ENCODE measurements at places on chromosomes 11 and 22.

- DNase-seq, result no peak
These were observed 70.5 kb upstream of the BLID start for GRCh38 chr11:122186439-122187080.

GRCh38 chr11:6928916-6929315, 2.7 kb downstream of the ZNF215 start:
- DNase-seq, result no peak

DNA sequence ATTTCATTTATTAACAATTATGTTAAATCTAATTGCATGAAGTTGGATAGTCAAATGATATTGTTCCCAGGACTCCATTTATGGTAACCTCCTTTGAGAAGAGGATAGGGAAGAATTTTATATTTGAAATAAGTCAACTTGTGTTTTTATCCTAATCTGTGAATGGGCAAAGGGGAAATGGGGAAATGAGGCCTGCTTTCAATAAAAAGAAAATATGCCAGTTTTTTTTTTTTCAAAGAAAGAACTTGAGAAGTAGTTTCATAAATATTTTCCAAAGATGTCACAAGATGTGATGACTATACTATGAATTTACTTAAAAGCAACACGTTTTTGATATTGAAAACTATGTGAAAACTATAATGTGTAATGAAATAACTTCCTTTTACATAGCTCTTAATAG, 201.8 kb downstream of the TMEM135 start:
- DNase-seq, result no peak

GRCh38 chr11:63837027-63837688, 1.8 kb upstream of the MARK2 start:
- DNase-seq, result peak; percentile 86

- no peak for DNase-seq
These were observed 27.5 kb upstream of the FBLN1 start for GRCh38 chr22:45475063-45475747.

DNA sequence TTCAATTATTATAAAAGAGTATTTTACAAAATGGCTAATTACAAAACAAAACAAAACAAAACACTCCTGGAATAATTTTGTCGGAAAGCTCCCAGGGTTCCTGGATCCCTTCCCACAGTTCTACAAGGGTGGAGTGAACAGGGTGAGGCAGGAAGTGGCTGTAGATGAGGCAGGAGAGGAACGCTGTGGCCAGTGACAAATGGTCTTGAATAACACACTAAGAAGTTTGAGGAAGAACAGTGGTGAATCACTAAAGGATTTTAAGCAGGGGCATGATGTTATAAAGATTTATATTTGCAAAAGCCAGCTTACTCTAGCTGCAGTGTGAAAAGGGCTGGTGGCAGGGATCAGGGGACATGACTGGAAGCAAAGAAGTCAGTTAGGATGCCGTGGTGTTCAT, 33.8 kb upstream of the APOA1 start:
- DNase-seq, result no peak

GRCh38 chr22:36201630-36202319, at the start of gene APOL4:
APOL4 (minus strand) TSS chr22:36201809; CDS start chr22:36201734, 75 bp downstream.
- peak; percentile 40 for DNase-seq

DNA sequence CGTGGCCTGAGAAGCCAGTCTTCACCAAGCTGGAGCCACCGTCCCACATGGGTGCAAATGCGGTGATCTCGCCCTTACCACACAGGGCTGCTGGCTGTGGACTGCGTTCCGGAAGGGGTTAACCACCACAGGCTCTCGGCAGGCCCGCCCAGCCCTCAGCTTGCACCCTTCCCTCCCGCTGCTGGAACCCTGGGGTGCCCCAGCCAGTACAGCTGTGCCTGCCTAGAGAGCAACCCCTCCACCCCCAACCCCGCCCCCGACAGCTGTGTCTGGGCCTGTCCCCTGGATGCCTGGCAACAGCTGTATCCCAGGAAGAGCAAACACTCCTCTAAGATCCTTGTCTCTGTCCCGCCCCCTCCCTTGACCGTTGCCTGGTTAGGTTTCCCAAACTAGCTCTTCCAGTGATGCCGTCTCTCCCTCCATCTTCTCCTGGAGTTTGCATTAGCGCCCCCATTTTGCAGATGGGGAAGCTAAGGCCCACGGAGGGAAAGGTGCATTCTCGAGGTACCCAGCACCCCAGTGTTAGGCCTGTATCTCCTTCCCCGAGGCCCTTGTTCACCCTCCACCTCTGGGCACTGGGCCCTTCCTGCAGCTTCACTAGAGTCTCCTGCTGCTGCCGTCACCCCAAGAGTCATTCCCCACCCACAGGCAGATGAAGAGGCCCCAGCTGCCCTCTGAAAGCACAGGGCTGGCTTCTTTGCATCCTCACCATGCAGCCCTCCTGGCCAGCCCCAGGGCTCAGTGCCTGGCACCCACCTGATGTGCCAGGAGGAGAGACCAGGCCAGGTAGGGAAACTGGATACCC, 12.6 kb upstream of the COX8A start:
- no peak for DNase-seq

- no peak for DNase-seq
These were observed 45.2 kb downstream of the TBX1 start for GRCh38 chr22:19805821-19806212.

GRCh38 chr11:19597876-19598275, 114.8 kb upstream of the NAV2 start:
- DNase-seq, result no peak

DNA sequence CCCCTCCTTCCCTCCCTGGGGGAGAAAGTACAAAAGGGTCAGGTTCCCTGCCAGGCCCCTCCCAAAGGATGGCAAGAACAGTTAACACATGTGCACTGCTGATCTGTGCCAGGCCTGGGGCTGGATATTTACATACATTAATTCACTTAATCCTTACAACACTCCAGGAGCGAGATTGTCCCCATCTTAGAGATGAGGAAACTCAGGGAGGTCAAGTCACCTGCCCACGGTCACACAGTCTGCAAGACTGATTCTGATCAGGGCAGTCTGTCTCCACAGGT, 36.5 kb downstream of the NECTIN1 start:
- DNase-seq, result no peak

GRCh38 chr11:95498722-95499425, 267.9 kb upstream of the SESN3 start:
- DNase-seq, result no peak

- DNase-seq, result peak; percentile 79
These were observed 2.5 kb upstream of the NPAS4 start for GRCh38 chr11:66418168-66418985.

- DNase-seq, result no peak
These were observed 18.2 kb upstream of the TXNRD2 start for GRCh38 chr22:19959587-19960490.

DNA sequence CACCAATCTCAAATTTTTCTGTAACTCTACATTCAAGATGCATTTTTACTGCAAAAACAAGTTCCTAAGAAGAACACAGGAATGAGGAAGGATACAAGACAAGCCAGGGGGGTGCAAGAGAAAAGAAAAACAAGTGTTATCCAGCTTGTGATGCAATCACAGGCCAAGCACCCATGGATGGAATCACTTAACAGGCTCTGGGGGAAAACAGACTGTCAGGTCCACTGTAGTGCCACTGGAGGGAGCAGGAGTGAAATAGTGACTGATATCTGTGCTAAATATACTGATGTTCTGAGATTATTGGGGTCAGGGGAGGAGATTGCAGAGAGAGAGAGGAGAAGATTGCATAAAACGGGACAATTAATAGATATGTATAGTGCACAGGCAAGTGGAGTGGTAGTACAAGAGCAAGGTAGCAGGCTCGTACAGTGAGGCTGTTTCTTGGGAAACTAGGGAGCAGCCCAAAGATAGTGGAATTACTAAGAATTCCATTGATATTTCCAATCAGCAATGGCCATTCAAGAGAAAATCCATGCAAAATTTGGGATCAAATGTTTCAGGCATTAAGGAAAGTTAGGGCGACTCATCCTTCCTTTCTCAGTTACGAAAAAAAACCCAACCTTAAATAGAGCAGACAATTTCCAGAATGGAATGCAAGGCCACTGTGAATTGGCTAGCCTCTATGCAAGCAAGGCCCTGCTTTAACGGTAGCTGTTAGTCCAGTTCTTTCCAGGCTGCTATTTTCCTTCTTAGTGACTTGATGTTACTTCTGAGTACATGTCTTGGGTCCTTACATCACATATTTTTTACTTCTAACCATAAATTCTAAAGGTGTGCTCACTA, 52.2 kb upstream of the CEP126 start:
- no peak for DNase-seq

GRCh38 chr22:47053726-47054141, 291.3 kb downstream of the TBC1D22A start:
- DNase-seq, result no peak

DNA sequence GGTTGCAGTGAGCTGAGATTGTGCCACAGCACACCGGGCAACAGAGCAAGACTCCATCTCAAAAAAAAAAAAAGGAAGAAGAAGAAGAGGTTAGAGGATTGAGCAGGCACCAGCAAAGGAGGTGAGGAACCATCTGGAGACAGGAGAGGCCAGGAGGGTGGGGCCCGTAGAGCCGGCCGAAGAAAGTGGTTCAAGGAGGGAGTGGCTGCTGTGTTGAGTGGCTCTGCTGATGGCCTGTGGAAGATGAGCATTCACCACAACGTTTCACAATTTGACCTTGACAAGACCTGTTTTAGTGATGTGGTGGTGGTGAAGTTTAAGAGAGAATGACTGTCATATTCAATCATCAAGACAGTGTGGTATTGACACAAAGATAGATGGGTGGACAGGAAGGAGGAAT, 6.8 kb upstream of the CTSD start:
- no peak for DNase-seq

GRCh38 chr22:20026204-20026908, 5.4 kb downstream of the TANGO2 start:
- DNase-seq, result no peak

- no peak for DNase-seq
These were observed 743 bp downstream of the USP47 start for GRCh38 chr11:11842421-11843008.

DNA sequence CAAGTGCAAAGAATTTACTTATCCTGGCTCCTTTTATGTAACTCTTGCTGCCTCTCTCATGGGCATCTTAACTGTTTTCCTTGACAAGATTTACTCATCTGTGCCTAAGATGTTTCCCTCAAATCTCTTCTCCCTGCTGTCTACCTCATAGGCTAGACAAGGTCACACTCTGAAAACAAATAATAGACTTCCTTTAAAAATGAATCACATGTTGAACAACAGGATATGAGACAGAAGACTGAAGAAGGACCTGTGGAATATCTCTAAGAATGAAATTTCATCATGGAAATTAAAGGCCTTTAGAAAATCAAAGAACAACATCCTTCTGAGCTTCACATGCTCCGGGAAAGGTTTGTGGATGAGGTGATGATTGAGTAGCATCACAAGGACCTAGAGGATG, 6.0 kb upstream of the SCGB2A2 start:
- DNase-seq, result no peak

DNA sequence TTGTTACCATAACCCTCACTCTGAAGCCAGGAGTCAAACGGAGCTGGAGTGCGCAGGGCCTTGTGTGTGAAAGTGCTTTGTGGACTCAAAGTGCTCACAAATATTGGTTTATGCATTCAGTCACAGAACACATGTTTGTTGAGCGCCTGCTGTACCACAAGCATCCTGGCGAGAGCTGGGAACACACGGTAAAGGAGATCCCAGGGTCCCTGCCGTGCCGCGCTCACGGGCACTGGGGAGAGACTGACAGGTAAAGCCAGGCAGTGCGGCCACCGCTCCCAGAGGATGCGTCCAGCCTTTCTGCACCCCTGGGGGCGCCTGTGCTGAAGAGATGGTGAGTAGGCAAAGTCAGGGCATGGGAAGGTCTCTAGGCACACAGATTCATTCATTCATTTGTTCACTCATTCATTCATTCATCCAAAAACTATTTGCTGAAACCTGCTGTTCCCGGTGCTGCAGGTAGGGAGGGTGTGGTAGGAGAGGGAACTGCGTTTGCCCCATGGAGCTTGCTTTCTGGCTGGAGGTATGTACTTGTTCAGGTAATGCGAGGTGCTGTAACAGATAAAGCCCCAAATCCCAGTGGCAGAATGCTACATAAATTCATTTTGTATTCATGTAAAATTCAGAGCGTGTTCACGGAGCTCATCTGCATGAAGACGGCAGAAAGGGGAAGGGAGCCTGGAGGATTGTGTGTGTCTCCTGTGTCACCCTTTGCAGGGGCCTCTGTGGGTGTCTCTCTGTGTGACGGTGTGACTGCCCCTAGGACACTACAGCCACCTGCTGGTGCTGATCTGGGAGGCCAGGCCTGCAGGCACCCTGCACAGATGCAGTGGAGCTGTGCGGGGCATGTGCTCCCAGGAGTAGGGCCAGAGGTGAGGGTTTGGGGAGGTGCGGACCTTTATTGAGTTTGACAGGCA, 167.0 kb upstream of the B3GAT1 start:
- peak; percentile 24 for DNase-seq

DNA sequence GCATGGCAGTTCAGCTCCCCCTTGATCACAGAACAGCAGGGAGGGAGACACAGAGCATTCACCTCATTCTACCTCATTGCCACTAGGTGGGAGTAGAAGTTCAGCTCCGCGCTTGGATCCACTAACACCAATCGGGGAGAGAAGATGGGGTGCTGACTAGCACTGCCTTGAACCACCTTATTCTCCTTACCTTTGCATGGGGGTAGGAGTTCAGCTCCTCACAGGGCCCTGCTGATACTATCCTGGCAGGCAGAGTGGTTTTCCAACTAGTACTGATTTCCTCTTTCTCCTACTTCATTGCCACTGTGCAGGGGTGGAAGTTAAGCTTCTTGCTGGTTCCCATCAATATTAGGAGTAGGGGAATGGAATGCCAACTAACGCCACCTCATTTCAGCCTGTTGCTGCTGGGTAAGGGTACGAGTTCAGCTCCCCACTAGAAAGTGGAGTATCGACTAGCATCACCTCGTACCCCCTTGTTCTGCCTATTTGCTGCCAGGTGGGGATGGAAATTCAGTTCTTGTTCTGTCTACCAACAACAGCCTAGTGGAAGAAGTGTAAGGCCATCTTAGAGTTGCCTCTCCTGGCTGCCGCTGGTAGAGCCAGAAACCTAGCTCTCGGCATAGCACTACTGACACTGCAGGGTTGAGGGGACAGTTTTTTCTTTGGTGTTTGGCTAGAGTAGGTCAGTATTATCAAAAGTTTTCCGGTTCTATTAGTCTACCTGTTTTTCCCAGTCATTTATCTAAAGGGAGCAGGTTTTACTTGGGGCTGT, 550.9 kb upstream of the CCDC90B start:
- DNase-seq, result no peak

- no peak for DNase-seq
These were observed 229.9 kb upstream of the ANO5 start for GRCh38 chr11:21963013-21963412.

DNA sequence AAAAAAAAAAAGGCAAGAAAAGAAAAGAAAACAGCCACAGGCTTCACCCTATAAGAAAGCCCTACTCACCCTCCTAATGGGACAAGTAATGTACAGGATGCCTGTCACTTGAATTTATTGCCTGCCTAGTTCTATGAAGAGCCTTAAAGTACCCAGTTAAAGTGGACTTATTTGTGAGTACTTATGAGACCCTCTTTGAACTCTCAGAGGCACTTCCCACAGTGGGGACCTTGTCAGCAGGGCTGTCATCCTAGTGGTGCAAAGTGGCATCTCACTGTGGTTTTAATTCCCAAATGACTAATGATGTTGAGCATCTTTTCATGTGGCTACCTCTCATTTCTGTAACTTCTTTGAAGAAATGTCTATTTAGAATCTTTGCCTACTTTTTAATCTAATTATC, 41.8 kb upstream of the BARX2 start:
- DNase-seq, result no peak

Data from activated CD8-positive, alpha-beta memory T cell treated with anti-CD3 and anti-CD28 coated beads for 24 hours (primary cell).